ENCODE measurements at places on chromosomes 13 and 19. TPM values are rescaled to one million over a fixed set of nuclear protein-coding genes. Genes with fewer than 3 reads are reported as not detected.

Gene CABP5
- total RNA-seq = not detected

Gene VSTM2B
- total RNA-seq = not detected

Gene KLK2
- not detected for total RNA-seq

Gene CGB1
- not detected for total RNA-seq

Gene FCHO1
- total RNA-seq = 19.5 TPM

Gene PABPC3
- 0.23 TPM for total RNA-seq
